ENCODE measurements at places on chromosomes 3 and 15.

DNA sequence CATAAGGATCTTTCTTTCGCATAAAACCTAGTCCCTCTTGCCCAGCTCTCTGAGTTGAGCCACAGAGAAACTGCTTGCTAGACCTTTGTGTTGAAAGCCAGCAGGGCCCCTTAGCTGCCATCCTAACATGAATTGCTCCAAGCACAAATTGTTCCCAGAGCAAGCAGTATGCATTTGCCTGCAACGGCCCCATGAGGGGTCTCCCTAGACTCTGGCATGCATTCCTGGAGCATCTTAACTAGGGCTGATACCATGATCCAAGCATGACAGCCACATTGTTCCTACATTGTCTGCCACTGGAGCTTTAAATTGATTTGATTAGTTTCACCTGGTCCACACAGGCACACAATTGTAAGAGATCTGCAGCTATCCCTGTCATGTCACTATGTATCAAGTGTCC, 428.1 kb downstream of the TAFA4 start:
- DNase-seq = no peak

DNA sequence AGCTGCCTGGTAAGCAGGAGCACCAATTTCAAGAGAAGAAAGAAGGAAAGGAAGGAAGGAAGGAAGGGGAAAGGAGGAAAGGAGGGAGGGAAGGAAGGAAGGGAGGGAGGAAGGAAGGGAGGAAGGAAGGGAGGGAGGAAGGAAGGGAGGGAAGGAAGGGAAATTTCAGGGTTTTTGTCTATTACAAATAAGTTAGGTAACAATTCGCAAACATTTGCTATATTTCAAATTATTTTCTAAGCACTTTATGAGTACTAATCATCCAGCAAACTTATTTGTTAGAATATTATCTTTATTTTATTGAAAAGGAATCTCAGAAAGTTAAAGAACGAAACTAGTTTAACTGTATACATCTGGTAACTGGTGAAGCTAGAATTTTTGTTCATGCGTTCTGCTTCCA, 921.7 kb downstream of the TBL1XR1 start:
- DNase-seq = no peak

- no peak for DNase-seq
Measured at GRCh38 chr3:53772562-53772961, 73.7 kb downstream of the CHDH start.

DNA sequence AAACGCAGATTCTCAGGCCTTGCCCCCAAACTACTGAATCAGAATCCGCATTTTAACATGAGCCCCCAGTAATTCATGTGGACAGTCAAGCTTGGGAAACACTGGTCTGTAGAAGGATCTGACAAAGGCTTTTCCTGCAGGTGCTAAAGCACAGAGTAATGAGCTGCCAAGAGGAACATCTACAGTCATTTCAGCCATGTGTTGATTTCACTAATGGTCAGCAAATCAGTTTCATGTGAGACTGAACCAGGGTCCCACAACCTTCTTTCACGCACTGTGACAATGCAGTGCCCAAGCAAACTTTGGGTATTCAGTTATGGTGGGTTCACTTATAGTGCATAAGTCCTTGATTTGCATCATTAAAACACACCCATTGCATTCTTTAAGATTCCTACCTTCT, 237.6 kb downstream of the TUSC7 start:
- no peak for DNase-seq

DNA sequence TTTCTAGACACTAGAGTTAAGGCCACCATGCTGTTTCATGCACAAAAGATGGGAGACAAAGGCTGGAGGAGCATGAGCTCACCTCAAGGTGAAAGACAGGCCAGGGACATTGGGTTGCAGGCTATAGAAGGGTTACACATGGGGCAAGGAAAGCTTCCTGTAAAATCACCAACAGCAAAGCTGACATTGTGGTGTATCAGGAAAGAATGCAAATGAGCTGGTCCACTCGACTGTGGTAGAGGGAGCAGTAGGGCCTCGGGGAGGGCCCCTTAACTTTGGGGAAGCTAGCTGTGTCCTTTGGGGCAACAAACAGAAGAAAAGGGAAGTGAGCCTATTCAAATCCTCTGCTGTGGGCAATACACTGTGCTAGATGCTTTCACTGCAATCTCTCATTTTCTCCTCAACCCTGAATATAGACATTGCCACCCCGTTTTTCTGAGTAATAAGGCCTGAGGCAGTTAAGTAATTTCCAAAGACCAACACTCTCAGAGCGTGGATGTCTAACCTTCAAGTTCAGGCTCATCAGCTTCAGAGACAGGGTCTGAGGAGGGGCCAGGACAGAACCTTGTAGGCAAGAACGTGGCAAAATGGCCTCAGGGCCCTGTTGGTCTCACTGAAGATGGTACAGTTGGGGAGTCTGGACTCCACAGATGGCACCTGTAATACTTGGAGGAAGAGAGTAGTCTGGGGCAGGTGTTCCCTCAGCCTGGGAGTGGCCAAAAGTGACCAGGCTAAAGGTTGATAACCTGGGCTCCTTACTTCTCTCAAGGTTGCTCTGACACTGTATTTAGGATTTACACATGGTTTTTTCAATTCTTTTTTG, 24.1 kb downstream of the CX3CR1 start:
- no peak for DNase-seq

DNA sequence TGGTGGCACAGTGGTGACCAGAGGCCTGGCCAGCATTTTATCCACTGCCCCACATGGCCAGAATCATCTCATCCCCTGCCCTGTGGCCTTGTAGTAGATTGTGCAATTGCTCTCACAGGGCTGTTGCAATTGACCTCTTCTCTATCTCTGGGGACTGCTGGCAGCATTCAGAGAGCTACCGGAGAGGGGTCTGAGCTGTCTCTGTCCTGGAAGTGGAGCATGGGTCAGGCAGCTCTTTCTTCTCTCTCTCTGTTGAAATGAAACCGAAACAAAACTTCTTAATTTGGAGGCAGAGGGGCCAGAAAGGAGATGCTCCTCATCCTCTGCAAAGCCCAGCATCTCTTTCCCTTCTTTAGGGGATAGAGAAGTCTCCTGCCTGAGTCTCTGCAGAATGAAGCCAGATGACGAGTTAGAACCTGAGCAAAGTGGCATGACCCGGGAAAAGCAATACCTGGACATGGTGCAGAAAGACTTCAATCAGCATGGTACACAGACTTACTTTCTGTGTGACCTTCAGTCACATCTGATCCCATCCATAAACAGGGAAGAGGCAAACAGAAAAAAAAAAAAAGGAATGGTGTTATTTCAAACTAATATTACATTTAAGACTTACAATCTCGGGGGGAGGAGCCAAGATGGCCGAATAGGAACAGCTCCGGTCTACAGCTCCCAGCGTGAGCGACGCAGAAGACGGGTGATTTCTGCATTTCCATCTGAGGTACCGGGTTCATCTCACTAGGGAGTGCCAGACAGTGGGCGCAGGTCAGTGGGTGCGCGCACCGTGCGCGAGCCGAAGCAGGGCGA, 144.5 kb upstream of the BCL6 start:
- DNase-seq = no peak

DNA sequence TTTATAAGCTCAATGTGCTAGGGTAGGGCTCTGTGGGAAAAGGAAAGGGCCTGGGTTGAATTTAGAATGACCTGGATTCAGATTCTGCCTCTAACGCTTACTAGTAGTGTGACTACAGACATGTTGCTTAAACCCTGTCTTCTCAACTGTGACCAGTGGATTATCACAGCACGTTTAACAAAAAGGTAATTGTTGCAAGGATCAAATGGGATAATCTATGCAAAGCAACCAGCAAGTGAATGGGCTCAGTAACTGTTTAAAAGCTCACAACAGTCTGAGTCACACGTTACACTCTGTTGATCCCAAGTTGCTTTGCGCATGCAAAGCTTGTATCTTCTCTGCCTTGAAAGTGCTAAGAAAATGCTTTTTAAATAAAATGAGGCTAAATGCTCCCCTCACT, 236.5 kb downstream of the IL20RB start:
- DNase-seq = no peak

- DNase-seq = no peak
Measured at GRCh38 chr3:157542711-157543500, 39.7 kb upstream of the VEPH1 start.

GRCh38 chr3:114450008-114450596, 156.3 kb downstream of the TIGIT start:
- no peak for DNase-seq

GRCh38 chr3:67515778-67516177, 138.6 kb downstream of the SUCLG2 start:
- no peak for DNase-seq

- no peak for DNase-seq
Measured at GRCh38 chr3:130916507-130917167, 22.8 kb downstream of the ATP2C1 start.

DNA sequence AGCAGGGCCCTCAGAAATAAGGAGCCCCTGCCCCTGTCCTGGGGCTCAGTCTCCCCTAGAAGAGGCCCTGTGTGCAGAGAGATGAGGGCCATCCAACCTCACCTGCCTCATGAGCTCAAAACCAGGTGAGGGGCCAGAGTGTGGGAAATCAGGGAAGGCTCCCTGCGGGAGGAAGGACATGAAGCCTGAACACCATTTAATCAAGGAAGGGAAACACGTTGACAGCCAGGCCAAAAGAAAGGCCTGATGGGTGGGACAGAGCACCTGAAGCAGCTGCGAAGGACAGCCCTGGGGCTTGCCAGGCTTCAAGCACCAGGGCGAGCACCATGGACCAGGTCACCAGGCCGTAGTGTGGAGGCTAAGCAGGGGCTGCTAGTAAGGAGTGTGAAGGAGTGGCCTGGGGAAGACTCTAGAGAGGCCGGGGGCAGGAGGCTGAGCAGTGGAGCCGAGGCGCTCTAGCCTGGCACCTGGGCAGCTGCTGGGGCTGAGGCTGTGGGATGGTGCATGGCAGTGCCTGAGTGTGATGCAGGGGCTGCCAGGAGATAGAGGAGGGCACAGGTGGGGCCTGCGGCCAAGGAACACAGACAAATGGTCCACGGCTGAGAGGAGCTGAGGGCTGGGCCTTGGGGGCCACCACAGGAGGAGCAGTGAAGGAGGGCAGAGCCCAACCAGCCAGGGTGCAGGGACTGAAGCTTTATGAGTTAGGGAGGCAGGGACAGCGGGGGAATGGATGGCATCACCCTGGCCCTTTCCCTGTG, 16.1 kb downstream of the ACAA1 start:
- no peak for DNase-seq

- no peak for DNase-seq
Measured at GRCh38 chr15:41849204-41849603, 10.6 kb downstream of the PLA2G4B start.

DNA sequence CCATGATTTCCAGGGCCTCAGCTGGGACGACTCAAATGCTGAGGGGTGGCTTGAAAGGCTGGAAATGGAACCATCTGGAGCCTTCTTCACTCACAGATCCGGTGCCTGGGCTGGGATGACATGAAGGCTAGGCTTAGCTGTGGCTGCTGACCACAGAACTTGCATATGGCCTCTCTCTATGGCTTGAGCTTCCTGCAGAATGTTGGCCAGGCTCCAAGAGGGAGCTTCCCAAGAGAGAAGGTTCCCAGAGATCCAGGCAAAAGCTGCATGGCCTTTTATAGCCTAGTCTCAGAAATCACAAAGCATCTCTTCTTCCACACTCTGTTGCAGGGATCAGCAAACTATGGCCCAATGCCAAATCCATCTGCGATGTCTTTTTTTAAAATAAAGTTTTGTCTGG, 44.8 kb downstream of the GATM start:
- DNase-seq = no peak

All from stimulated activated CD4-positive, alpha-beta T cell treated with anti-CD3 and anti-CD28 coated beads, TNF-alpha, amount 100 ng/mL, for 1 hour (primary cell).